MG63 (cell line): ENCODE measurements at places on chromosomes 2 and 18.

DNA sequence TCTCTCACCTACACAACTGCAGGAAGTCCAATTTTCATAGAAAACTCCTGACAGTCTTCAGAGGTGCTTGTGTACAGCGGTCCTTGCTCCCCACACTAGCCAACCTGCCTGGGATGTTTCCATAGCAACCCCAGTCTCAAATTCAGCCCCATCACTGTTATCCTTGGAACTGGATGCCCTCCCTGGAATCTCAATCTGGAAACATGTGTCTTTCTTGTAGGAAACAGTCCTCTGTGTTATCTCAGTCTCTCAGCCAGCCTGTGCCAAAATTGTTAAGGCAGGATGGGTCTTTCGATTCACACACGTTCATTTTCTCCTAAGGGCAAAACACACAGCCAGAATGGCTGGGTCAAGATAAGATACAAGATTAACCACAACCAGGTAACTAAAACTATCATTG, 295.5 kb upstream of the RND3 start:
- no peak for DNase-seq

DNA sequence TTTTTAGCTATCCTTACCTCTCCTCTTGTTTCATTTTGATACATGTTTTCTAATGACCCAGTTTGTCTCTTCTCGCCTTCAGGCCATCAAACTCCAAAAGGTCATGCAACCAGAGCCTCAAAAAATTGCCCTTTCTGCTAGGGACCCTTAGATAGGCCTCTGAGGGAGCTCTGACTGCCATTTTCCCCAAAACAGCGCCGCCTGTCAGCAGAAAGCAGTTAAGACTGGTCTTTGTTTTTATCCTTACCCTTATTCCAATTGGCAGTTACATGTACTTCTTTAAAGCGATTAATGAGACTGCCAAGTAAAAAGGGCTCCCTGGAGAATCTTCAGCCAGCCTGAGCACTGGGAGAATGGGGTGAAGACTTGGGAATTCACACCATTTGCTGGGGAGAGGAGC, 55.1 kb upstream of the RIT2 start:
- no peak for DNase-seq

- DNase-seq, result no peak
Observed at GRCh38 chr2:68039317-68039716, 23.5 kb downstream of the C1D start.

- DNase-seq, result no peak
Observed at GRCh38 chr18:57627488-57627887, 5.9 kb upstream of the NARS1 start.

GRCh38 chr2:105338020-105338385, 663 bp downstream of the C2orf49 start:
- no peak for DNase-seq

DNA sequence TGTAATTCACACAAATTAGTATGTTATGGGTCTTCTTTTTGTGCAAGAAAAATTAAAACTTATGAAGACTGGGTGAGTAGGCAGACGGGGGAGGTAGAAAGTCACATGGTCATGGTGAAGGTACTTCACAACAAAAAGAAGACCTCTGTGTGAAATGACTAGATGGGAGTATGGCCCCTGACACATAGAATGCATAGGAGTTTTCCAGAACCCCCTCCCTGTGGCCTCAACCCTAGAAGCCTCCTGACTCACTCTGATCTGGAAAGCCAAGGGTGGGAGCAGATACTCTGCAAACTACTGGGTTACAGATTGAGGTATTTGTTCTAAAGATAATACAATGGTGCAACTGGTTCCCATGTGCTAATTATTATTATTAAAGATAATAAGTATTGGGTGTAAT, 23.2 kb downstream of the SATB2 start:
- no peak for DNase-seq

GRCh38 chr2:214730800-214731407, 78.6 kb downstream of the BARD1 start:
- DNase-seq, result no peak

DNA sequence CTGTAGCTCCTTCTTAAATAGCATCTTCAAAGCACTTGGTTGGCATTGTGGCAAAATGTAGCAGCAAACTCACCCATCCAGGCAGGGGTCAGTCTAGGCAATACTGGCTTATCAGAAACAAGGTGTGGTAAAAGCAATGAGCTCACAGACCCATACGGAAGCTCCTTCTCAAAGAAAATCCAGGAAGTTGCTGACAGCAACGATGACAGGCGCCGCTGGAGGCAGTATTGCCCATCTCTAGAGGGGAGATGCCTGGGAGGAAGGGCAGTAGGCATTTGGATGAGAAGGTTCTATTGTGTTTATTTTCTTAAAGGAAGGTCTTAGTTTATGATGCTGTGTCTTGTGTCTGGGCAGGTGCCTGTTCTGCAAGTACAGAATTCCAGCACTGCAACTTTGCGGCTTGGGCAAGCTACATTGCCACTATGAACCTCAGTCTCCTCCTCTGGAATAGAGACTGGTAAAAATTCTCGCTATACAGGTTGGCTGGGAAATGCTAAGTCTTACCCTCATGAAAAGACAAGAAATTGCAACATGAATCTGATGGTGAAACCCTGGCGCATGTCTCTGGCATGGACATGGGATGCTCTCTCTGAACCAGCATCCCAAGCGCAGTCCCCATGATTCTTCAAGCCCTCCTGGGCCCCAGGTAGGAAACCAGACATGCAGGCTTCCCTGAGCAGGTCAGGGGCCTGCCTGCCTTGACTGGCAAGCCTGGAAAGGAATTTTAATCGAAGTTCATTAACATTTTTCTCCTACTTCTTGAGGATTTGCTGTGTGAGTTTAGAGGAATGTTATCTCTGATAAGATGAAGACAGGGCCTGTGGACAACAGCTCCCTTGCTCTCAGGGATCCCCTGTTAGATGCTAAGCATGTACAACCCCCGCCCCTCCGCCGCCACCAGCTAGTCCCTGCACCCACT, 156.0 kb downstream of the TFCP2L1 start:
- peak; percentile 32 for DNase-seq

GRCh38 chr2:7844414-7844965, 837.4 kb upstream of the ID2 start:
- no peak for DNase-seq

DNA sequence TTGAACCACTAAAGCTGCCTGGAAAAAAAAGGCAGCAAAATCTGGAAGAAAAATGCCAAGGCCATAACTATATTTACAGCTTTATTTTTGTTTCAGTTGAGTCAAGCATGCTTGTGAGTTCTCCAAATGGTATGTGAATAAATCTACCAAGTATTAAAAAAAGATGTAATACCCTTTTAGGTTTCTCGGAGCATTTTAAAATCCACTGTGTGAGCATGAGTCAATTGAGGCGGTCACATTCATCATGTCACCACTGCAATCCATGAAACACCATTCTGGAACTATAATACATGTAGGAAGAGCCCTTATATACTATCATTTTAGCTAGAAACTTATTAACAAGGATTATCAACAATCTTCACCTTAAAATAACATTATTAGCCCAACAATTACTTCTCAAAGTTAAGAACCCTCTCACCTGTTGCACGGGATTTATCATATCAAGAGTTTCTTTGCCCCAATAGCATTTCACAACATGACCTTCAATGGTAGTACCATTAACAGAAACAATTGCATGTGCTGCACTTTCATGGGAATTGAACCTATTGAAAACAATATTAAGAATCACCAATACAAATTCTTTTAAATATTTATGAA, 24.2 kb upstream of the C2orf42 start:
- no peak for DNase-seq

GRCh38 chr2:74953796-74954499, 4.5 kb upstream of the POLE4 start:
- no peak for DNase-seq
